NCI-H82 (cell line): ENCODE measurements at places on chromosomes 4 and X.

- no peak for DNase-seq
Measured at GRCh38 chr4:60750962-60751361, 449.2 kb upstream of the ADGRL3 start.

GRCh38 chr4:26885912-26886274 is 25.3 kb downstream of the STIM2 start:
- DNase-seq, result no peak

GRCh38 chr4:152996672-152997071 is 60.5 kb downstream of the FHDC1 start:
- no peak for DNase-seq

- no peak for DNase-seq
Measured at GRCh38 chr4:45701621-45702020, 422.2 kb downstream of the GABRG1 start.

- no peak for DNase-seq
Measured at GRCh38 chrX:45845142-45845541, 644.5 kb upstream of the DIPK2B start.
